ENCODE measurements at places on chromosomes 5 and 9.

GRCh38 chr5:21680196-21680595 lies 1172.9 kb downstream of the CDH12 start:
- peak; percentile 1 for DNase-seq

- no peak for DNase-seq
Observed at GRCh38 chr9:85895685-85896084, 45.3 kb upstream of the NAA35 start.

GRCh38 chr5:109584986-109585599 lies 104.6 kb upstream of the MAN2A1 start:
- DNase-seq: no peak

- DNase-seq: no peak
Observed at GRCh38 chr5:1207555-1207954, 6.2 kb downstream of the SLC6A19 start.

DNA sequence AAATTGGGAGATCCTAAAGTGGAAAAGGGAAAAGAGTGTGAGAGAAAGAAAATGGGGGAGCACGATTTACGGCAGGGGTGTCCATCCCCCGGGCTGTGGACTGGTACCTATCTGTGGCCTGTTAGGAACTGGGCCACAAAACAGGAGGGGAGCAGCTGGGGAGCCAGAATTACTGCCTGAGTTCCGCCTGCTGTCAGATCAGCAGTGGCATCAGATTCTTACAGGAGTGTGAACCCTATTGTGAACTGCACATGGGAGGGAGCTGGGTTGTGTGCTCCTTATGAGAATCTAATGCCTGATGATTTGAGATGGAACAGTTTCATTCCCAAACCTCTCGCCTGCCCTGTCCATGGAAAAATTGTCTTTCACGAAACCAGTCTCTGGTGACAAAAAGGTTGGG lies 108.3 kb upstream of the ADAMTSL1 start:
- no peak for DNase-seq

DNA sequence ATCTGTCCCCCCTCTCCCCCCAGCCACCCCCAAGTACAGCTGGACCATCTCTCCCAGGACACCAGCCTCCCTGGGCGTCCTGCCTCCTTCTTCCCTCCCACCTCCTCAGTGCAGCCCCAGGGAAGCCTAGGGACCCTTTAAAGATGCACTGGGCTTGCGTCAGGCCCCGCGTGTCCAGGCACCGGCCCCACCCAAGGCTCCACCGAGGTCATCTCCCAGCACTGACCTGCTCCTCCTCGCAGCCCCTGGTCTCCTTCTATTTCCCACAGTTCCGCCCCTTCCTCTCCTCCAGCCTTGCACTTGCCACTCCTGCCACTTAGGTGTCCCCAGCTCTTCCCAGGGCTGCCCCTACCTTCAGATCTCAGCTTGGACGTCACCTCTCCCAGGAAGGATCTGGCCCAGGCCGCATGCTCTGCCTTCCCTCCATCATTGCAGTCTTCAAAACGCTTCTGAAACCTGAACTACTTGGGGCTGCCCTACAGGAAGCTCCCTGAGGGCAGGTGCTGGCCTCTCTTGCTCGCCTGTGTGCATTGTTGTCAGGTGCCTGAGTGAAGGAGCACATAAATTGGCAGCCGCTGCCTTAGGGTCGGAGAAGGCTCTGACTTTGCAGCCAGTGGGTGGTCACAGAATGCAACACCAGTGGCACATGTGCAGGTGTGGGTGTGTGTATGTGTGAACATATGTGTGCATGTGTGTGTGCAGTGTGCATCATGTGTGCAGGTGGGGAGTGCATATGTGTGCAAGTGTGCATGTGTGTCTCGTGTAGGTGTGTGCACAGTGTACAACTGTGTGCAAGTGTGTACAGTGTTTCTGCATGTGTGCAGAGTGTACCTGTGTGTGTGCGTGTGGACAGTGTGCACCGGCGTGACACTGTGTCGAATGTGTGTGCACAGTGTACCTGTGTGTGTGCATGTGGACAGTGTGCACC lies 152.9 kb downstream of the C9orf50 start:
- DNase-seq: no peak

- DNase-seq: no peak
Observed at GRCh38 chr5:83069096-83069799, 7.9 kb downstream of the TMEM167A start.

DNA sequence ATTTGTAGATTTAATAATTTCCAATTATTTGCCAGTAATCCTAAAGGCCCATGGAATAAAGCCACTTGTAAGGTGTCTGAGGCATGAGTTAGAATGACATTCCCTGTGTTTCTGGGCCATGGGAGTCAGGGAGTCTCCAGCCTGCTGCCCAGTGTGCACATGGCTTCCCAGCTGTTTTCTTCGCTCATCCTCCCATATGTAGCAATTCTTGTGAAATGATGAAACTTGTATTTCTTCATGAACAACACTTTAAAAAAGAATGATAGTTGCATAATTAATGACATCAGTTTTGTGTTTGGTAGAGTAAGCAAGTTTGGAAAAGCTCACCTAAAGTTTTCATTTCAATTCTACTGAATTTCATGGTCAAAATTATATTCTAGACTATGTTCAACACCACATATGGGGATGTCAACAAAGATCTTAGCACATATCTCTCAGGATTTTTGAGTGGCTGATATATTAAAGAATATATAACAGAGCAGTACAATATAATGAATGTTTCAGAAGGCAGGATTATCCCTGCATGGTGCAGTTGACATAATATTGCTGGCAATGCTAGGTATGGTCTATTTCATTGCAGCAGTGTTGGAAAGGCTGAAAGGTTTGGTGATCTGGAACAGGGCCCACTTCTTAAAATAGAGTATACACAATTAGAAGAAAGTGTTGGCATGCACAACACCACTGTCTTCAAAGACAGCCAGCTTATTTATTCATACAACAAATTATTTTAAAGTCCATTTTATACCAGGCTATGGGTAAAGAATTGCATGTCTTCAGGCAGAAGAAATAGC lies 44.7 kb downstream of the GRIN3A start:
- DNase-seq: no peak

- no peak for DNase-seq
Observed at GRCh38 chr5:29508131-29508530, 1685.4 kb upstream of the CDH6 start.

DNA sequence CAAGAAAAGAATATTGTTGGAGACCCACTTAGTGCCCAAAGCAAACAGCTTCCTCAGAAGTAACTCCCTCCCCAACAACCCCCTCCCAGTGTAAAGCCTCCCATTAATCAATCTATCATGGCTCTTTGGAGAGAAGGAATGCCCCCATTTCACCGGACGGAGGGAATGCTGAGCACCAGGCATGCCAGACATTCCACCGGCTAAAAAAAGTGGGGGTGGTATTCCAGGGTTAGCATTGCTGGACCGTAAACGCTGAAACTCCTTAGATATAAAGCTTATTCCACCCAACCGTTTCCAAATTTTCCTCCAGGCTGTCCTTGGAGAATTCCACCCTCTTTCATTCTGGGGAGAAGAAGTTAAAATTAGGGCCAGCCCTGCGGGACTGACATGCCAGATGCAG lies 363 bp upstream of the MAMDC2 start:
- DNase-seq: no peak
